ENCODE measurements at places on chromosomes 6 and 20.

DNA sequence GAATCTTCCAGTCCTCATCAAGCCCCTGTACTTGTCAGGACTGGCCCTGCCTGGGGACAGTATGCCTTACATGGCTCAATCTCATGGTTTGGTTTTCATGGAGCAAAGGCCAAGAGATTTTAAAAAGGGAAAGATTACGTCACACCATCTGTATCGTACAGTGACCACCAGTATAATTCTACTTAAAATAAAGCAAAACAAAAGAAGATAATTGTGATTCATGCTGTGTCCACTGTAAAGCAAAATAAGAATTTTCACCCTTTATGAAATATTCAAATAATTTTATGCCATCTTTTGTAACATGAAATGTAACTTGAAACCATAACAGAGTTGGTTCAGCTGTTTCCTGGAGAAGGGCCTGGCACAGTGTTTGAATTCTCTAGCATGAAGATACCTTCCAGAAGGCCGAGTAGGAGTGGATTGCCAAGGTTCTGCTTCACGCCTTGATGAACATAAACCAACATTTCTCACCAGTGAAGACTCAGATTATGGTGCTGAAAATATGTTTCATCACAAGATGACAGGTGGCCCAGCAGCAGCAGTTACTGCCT lies 486.5 kb downstream of the RFPL4B start:
- DNase-seq, result no peak

DNA sequence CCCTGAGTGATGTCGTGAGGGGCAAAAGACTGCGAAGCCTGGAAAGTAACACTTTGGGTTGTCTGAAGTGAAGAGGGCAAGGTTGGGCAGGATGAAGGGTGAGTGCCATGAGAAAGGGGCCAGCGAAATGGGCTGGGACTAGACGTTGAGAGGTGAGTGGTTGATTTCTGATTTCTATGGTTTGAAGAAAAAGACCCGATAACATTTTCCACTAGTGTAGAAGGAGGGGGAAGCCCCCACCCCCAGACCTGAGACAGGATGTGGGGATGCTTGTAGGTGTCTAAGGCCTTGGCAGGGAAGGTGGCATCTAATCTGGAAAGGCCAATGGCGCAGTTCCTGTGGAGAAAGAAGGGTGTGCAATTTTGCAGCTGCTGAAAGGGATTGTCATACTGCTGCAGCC lies 25.3 kb upstream of the KIF3B start:
- no peak for DNase-seq

GRCh38 chr6:52595796-52596130 lies 18.9 kb upstream of the TRAM2 start:
- DNase-seq, result no peak

DNA sequence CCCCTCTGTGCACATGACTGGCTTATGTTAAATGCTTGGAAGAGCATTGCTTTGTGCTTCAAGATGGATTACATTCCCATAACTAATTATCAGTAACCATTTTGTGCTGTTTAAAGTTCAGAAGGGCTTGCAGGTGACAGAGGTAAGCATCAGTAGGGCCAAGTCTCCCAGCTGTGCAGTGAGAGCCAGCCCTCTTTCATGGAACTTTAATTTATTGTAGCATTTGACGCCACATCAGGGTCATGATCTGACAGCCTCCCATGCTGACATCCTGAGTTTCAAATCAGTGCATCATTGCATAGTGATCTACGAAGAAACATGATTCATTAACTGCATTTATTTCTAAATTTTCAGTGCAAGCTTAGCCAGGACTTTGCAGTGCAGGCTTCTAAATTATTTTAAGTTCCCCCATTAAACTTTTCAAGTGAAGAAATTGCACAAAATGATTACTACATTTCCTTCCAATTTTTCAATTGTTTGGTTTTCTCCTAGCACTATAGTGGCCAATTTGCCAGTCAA lies 380.9 kb downstream of the UTRN start:
- DNase-seq, result no peak

- DNase-seq, result no peak
These were observed 99.9 kb upstream of the RIN2 start for GRCh38 chr20:19658137-19658536.

GRCh38 chr6:449057-449430 lies 57.5 kb downstream of the IRF4 start:
- DNase-seq, result no peak

GRCh38 chr6:122736616-122737015 lies 42.9 kb upstream of the FABP7 start:
- no peak for DNase-seq

DNA sequence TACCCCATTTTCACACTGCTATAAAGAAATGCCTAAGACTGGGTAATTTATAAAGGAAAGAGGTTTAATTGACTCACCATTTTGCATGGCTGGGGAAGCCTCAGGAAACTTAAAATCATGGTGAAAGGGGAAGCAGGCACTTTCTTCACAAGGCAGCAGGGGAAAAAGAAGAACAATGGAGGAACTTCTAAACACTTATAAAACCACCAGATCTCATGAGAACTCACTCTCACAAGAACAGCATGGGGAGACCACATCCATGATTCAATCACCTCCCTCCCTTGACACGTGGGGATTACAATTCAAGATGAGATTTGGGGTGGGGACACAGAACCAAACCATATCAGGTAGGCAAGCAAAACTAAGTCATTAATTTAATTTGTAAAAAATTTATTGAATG lies 343.2 kb downstream of the FRK start:
- no peak for DNase-seq

DNA sequence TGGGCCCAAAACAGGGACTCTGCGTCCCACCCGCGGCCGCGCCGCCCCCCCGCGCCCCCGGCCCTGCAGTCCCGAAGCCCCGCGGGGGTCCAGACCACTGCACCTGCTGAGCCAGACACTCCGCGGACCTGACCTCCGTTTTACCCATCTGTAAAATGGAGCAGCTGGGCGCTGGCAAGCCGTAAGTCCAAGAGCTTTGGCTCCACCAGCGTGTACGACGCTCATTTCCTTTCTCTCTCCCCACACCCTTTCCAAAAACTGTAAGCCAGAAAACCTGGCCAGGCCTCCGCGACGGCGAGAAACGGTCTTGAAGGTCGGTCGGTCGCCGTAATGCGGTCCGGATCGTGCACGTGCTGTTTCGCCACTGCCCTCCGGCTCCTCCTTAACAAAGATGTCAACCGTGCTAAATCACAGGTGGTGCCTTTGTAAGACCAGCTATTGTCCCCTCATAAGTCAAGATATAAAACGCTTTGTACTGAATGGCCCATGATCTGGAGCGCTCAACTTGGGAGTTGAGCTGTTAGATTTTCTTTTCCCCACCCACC lies 7.8 kb upstream of the NR2E1 start:
- DNase-seq, result no peak

All from globus pallidus (tissue), 1 donor.